Inflammatory macrophage (primary cell): ENCODE measurements at places on chromosomes 16 and 17.

GRCh38 chr17:37278247-37278894 is 97.4 kb upstream of the C17orf78 start:
- DNase-seq: no peak

DNA sequence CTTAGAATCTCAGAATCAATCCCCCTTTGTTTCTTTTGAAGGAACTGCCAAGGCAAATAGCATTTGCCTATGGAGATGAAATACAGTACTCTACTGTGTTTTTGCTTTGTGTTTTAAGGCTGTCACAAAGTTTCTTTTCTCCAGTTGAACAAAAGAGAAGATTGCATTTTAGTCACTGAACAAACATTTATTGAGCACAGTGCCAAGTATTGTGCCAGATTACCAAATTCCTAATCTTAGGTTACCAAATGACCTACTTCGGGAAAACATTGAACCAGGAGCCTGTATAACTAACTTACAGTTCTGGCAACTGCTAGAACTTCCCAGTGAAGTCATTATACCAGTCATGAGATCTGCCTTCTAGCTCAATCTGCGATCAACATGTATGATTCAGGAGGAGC is 3.0 kb upstream of the UBB start:
- no peak for DNase-seq

DNA sequence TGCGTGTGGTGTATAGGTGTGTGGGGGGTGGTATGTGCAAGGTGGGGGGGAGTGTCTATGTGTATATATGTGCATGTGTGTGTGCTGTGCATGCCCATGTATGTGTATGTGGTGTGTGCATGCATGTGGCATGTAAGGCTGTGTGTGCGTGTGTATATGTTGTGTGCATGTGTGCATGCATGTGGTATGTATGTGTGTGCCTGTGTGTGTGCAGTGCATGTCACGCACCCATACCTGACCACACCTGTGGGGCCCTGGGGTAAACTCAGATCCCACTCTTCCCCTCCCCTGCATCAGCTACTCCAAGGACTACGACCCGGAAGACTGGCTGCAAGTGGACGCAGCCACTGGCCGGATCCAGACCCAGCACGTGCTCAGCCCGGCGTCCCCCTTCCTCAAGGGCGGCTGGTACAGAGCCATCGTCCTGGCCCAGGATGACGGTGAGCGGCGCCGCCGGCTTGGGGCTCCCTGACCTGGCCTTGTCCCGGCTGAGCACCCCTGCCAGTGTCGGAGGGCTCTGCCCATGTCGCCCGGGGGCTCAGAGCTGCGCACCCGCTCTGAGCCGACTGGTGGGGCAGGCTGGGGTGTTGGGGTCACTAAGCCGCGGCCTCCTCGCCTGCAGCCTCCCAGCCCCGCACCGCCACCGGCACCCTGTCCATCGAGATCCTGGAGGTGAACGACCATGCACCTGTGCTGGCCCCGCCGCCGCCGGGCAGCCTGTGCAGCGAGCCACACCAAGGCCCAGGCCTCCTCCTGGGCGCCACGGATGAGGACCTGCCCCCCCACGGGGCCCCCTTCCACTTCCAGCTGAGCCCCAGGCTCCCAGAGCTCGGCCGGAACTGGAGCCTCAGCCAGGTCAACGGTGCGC is 9.1 kb downstream of the SLC22A31 start:
- no peak for DNase-seq

GRCh38 chr16:82924075-82924854 is 297.5 kb downstream of the CDH13 start:
- no peak for DNase-seq

GRCh38 chr16:64990101-64990500 is 131.8 kb downstream of the CDH11 start:
- no peak for DNase-seq

DNA sequence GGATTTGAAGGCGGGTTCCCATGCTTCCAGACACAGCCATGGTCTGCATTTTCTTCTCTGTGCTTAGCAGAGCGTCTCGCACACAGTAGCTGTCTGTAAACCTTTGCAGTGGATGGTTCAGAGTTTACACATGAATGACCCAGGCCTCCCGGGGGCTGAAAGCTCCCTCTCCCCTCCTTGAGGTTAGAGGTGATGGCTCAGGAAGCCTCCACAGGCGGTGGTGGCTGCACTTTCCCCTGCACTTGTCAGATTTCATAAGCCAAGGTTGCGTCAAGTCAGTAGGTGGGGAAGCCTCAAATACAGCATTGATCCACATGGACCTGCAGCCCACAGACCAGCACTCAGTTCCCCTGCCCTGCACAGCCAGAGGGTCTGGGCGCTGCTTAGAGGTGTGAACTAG is 211.9 kb downstream of the KATNIP start:
- peak; percentile 16 for DNase-seq

- no peak for DNase-seq
Measured at GRCh38 chr16:3479654-3480216, 15.6 kb downstream of the C16orf90 start.

DNA sequence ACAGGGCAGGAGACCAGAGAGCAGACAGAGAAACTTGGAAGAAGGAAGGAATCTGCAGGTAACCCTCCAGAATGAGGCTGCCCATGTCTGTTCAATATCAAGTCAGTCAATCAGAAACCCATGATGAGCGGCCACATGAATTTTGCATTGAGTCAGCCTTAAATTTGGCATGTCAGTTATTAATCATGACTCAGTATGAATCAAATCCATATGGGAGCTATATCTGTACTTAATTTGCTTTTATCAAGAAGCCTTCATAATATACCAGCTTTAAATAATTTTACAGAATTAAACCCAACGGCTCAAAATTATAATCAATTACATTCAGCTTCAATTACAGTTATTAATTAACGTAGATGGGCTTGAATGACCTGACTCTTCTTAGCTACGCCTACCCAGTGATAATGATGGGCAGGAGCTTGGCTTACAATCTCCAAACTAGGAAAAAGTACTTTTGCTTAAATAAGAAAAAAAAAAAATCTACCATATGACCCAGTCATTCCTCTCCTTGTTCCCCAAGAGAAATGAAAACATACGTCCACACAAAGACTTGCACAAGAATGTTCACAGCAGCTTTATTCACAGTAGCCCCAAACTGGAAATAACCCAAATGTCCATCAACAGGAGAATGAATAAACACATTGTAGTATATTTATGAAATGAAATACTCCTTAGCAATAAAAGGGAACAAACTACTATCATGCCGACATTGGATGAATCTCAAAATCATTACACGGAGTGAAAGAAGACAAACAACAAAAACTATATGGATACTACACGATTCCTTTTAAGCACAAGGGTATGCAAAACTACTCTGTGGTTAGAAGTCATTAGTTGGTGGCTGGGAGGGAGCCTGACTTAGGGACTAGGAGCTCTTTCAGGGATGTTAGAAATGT is 48.6 kb downstream of the SLC39A11 start:
- DNase-seq: no peak

GRCh38 chr16:87160234-87160636 is 157.0 kb downstream of the C16orf95 start:
- no peak for DNase-seq
